ENCODE measurements at places on chromosomes 6 and 20. TPM values are rescaled to one million over a fixed set of nuclear protein-coding genes. Genes with fewer than 3 reads are reported as not detected.

The IRF4 gene
- 1.7 TPM for total RNA-seq

The RNF39 gene
- not detected for total RNA-seq

The MUC21 gene
- not detected for total RNA-seq

The SAMD3 gene
- total RNA-seq, result 2.6 TPM

The NHLRC1 gene
- 1.0 TPM for total RNA-seq
